ENCODE measurements at places on chromosomes 1 and 21.

- DNase-seq: no peak
Measured at GRCh38 chr21:34365809-34366208, 2.0 kb downstream of the KCNE2 start.

GRCh38 chr1:225767634-225768540 lies 9.7 kb upstream of the SRP9 start:
- DNase-seq: peak; percentile 61

DNA sequence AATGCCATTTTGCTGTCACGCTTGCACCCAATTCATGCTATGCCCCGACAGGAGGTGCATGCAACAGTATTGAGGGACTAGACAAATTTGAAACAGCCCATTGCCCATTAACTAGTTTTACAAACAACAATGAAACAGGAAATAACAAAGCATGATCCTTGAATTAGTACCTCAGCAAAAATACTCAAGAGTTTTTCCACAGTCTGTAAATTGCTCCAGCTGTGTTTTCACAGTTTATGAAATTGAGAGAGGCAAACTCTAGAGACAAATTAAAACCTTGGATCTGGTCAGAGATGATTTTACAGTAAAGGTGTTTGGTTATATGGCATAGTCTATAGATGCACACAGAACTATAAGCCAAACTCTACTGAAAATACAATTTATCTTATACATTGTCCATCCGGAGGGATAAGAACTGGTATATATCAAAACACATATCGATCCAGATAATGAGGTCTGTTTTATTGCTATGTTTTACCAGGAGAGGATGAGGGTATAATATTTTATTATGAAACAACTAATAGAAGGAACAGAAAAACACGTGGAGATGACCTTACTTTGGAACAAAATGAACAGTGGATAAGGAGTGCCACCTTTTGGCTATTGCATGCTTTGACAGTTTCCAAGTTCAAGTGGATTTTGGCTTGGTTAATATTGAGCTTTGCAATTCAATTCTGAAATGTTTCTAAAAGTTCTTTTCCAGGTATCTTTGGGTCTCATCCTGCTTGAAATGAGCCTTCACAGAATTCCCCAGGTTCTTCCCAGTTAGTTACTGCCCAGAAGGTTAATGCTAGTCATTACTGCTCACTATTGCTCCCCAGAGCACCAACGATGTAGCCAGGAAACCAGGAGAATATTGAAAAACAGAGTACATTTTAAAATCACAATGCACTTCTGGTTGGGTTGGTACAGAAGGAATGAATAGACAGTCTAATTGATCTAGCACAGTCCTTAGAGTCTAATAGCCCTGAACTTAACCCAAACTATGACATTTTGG lies 45.7 kb downstream of the ZC3H11B start:
- DNase-seq: peak; percentile 53

- DNase-seq: no peak
Measured at GRCh38 chr1:218752126-218752525, 407.0 kb downstream of the TGFB2 start.

DNA sequence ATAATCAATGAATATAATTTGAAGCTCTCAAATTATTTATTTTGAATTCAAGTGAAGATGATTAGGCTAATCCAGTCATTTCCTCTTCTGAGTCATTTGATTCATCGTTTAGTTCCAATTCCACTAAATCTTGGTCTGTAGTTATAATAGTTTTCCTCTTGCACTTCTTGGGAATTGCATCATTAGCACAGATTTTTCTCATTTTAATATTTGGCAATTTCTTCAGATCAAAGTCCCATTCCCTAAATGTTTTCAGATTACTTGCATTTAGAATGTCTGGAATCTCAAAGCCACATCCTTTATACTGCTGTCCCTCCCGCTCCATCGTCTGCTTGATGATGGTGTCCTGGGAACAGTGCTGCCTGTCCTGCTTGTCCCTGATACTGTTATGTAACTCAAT lies 43.5 kb downstream of the MAST2 start:
- peak; percentile 90 for DNase-seq

- no peak for DNase-seq
Measured at GRCh38 chr1:236604905-236605806, 840 bp upstream of the HEATR1 start.

DNA sequence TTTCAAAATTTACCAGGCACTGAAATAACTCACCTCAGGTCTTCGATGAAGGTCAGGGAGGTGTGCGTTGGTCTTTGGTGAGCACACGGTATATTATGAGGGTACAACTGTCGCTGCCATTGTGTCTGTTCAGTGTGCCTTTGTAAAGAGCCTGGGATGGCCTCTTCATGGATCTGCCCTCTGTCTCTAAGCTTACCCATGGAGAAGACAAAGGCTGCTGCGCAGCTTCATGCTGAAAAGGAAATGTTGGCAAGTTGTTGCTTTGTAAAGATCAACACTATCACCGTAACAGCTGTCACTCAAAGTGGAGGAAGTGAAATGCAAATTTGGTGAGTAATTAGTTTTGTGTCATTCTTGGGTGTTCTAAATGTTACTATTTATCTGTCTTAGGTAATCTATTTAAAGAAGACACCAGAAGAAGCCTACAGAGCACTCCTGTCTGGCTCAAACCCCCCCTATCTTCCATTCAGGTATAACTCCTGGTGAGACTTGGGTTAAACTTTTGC lies 71.6 kb downstream of the CDC14A start:
- DNase-seq: no peak

DNA sequence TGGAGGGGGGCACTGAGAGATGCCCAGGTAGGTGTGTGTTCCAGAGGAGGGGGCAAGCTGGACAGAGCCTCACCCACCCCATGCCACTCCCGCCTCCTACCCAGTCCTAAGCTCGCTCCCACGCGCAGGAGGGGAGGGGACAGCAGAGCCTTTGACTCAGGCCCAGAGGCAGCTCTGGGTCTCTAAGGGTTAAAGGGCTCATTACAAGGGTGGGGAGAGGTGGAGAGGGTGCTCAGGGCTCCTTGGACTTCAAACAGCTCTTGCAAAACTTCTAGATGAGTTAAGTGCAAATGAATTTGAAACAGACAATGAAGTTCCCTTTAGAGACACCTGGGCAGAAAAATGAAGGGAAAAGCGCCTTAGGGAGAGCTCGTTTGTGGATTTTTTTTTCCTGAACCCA lies 104.2 kb upstream of the CASZ1 start:
- DNase-seq: no peak

DNA sequence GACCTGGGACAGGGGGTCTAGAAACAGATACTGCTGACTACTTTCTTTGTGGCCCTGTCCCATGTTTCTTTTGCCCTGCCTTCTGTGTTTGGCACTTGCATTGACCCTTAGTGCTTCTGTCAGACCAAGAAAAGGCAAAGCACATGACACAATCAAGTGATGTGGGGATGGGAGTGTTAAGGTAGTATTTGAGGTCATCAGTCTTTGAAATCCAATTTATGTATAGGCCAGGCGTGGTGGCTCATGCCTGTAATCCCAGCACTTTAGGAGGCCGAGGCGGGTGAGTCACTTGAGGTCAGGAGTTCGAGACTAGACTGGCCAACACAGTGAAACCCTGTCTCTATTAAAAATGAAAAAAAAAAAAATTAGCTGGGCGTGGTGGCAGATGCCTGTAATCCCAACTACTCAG lies 26.0 kb downstream of the SERBP1 start:
- DNase-seq: peak; percentile 6

DNA sequence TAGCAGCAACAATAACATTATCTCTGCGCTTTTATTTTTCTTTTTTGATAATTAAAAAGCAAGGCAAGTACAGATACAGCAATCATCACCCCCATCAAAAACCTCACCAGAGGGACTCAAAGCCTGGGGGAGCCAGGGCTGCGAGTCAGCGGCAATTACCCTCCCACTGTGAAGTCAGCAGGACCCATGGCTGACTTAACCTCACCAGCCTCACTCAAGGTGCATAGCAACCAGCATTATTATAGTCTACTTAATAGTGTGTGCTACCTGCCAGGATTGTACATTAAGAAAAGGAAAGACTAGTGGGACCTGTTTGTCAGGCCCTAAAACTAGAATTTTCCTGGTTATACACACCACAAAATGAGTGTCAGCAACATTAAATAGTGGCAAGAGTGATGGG lies 28.9 kb upstream of the SERBP1 start:
- no peak for DNase-seq

DNA sequence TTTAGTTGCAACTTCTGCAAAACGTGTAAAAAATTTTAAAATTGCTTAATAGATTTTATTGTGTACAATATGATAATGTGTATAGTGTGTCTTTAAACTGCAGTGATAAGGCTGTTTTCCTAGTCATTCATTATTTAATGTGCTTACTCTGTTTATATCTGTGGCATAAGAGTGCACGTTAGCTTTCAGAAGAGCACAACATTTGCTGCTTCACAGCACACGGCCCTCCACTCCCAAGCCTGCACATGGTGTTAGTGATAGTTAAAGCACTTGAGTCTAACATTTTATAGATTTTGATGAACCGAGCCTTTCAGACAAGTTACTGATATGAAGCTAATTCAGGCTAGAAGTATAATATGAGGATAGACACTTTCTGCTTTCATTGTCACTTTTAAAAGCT lies 120.6 kb downstream of the ADGRL2 start:
- DNase-seq: no peak

GRCh38 chr1:221392453-221392852 lies 349.4 kb downstream of the DUSP10 start:
- peak; percentile 86 for DNase-seq

DNA sequence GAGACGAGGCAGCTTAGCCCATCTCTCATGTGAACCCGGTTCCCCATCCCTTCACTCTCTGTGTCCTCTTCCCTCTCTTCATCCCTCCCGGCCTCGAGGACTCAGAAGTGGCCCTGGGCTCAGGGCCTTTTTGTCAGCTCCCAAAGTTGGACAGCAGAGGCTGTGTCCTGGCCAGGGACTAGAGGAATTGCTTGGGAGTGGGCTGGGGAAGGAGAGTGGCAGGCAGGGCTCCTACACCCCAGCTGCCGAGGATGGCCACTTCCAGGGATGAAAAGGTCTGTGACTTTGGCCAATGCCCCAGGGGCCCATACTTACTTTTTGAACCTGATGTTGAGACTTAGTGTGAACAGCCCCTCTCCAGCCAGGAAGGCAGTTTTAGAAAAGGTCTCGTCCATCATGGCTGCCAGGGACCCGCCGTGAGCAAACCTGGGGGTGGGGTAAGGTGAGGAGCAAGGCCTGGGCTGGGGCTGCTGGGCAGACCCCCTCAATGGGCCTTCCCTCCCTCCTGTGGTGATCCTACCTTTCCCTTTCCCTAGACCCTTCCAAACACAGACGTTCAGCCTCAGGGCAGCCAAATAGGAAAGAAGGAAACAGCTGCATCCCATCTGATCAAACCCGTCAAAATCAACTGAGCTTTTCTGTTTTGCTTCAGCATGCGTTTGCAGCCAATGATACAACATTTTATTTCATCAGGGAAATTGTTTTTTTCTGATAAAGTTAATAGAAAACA lies 5.5 kb downstream of the THEM5 start:
- DNase-seq: no peak

DNA sequence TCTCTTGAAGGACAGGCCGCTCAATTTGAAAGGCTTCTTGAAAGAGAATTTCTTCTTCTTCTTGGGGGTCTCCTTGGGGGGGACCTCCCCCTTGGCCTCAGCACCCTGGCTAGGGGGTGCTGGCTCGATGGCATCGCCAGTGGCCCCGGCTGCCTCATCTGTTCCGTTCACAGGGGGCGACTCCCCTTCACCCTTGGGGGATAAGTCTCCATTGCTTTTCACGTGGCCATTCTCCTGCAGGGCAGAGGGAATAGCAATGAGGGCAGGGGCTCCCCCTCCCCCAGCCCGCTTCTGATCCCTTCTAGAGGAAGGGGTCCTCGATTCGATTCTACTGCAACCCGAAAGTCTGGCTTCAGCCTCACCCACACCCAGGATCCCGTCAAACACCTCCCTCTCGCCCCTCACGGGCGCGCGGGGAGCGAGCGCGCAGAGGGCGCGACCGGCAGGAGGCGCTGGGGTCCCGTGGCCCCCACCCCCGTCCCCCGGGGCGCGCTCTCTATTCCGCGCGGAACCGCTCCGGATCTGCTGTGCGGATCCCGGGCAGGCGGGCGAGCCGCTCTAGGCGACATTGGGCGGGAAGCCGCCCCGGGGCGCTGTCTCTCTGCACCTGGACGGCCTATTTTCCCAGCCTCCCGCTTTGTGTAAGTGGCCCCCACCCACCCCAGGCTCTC lies 1.0 kb downstream of the MARCKSL1 start:
- DNase-seq: peak; percentile 48

DNA sequence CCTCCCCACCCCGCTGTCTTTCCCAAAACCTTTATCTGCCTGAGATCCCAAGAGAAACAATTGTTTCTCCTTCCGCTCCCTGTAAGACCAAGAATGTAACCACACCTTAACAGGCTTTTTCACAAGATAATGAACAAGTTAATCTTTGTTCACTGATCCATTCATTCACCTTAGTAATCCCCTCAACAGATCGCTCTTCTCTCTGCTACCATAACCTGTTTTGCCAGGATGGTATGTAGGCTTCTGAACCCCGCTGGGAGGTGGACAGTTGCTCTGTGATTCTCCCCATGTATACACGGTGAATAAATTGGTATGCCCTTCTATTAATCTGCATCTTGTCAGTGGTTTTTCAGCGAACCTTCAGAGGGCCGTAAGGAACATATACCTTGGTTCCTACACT lies 18.7 kb upstream of the RGSL1 start:
- no peak for DNase-seq

DNA sequence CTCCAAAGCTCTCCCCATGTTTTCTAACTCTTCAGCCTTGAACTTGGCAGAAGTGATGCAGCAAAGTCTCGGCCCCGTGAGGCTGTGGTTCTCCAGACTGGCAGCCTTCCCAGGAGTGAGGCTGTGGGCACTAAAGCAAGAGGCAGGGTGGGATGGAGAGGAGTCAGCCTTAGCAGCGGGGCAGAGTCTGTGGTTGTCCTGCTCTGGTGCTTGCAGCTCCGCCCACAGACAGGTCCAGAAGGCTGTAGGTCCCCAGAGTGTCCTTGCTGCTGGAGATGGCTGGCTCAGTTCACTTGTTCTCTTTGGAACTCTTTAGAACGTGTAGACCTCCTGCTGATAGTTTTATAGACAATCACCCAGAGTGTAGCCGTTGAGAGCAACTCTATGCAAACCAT lies 142.6 kb downstream of the AJAP1 start:
- DNase-seq: no peak

Measured in fibroblast of skin of abdomen (primary cell).